ENCODE measurements at places on chromosomes 3 and 15. TPM values are rescaled to one million over a fixed set of nuclear protein-coding genes. Genes with fewer than 3 reads are reported as not detected.

- DNase-seq = no peak
These were observed 55.7 kb downstream of the SPSB4 start for GRCh38 chr3:141106842-141107241.

DNA sequence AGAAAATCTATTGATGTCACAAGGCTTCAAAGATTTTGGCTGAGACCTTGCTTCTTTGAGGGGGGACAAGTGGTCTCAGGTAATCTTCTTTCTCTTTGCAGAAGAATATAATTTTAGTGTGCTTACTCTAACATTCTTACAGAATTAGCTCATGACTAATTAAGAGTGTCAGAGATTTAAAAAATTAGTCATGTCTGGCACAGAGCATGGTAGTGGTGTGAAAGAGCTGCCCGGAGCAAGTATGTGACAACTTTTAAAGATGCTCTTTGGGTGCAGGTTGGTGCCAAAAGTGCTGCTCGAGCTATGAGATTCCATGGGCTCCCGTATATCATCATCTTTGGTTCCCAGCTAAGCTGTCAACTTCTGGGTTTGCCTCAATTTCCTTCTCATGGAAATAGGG lies 31.1 kb downstream of the CYP19A1 start:
- DNase-seq = no peak

DNA sequence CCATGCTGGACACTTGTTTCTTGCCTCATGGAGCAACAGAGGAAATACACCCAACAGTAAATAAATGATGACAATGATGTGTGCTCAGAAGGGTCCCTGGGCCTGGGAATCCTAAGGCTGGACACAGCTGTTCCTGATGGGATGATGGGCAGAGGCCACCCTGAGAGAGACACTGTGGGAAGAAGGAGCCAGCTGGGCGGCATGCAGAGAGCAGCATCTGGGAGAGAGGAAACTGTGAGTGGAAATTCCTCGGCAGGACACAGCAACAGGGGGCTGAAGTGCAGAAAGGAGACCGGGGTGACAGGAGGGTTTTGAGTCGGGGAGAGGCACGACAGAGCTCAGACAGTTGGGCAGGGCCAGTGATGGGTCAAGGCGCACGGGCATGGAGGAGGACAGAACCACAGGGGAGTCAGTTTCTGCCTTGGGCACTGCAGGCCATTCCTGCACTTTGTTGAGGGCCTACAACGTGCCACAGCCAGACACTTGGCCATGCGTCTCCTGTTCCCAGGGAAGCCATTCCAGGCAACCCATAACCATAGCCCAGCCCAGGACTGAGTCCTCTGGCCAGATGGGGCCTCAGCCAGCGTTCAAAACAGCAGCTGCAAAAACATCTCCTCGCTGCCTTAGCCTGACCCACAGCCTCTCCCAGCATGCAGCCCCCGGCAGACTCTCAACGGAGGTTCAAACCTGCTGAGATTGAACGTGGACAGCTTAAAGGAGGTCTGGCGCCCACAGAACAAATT lies 36.7 kb upstream of the SLC6A1 start:
- no peak for DNase-seq

GRCh38 chr15:41777421-41777973 lies 3.2 kb downstream of the MAPKBP1 start:
- no peak for DNase-seq

The JMJD7 gene
- 7.7 TPM for polyA plus RNA-seq

The CHRNA7 gene
- 2.5 TPM for polyA plus RNA-seq

The FHIT gene
- polyA plus RNA-seq = 7.1 TPM

The SQOR gene
- 2.3 TPM for polyA plus RNA-seq
